ENCODE measurements at places on chromosomes 12 and 14.
A peak's percentile ranks its signal among the peaks of the same experiment; 100 is the strongest.

GRCh38 chr12:57242691-57243454 lies 8.1 kb downstream of the STAC3 start:
- peak; percentile 90 for DNase-seq

GRCh38 chr12:105462831-105463230 lies 132.3 kb downstream of the C12orf75 start:
- no peak for DNase-seq

DNA sequence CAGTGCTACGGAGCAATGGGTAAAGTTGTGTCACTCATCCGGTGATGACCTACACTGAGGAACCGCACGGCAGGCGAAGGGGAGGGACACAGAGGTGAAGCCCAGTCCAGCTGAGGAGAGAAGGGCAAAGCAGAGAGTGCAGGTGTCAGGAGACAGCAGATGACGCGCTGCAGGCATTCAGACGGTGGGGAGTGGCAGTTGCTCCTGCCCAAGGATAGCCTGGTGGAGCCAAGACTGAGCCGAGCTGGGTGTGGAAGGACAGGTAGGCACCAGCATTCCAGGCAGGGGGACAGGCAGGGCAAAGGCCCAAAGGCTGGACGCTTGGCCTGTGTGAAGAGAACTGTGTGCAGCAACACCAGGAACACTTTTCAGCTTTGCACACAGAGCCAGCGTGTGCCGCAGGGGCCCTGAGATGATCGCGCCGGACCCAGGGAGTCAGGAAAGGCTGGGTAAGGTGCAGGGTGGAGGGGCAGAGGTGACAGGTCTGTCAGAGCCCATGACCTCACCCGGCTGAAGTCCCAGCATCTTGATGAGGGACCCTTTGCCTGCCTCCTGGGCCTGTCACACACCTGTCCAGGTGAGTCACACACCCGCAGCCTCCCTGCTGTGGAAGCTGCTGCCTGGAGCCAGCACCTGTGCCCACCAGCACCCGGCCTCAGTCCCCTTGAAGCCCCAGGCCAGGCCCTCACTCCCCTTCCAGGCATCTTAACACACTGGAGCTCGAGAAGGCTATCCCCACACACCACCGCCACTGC lies 48.4 kb downstream of the TSPAN11 start:
- peak; percentile 82 for DNase-seq

- DNase-seq, result no peak
Measured at GRCh38 chr12:83122623-83122934, 435.9 kb downstream of the TMTC2 start.

GRCh38 chr14:90381011-90381786 lies 15.6 kb upstream of the CALM1 start:
- DNase-seq, result peak; percentile 53

GRCh38 chr12:33988913-33989312 lies 33.4 kb upstream of the ALG10 start:
- no peak for DNase-seq

- DNase-seq, result no peak
Measured at GRCh38 chr14:78498062-78498595, 328.0 kb downstream of the NRXN3 start.

DNA sequence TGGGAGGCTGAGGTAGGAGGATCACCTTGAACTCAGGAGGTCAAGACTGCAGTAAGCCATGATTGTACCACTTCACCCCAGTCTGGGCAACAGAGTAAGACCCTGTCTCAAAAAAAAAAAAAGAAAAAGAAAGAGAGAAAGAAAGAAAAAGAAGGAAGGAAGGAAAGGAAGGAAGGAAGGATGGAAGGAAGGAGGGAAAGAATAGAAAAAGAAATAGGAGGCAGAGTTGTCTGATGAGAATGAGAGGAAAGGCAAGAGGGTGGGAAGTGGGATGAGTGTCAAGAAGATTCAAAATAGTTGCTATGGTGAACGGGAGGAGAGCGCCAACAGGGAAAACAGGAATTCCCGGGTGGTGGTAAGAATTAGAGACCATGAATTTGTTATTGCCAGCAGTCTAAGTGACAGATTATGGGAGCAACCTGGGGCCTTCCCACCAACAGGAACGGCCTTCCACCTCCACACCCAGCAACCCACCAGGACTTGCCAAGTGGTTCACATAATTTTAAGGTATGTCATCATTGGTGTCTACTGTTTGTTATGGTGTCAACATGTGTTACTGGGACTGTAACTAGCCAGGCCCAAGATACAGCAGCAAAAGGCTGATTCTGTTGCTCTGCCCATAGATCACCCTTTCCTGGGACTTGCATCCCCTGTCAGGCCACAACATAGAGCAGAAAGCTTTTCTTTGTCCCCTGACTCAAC lies 36.1 kb upstream of the C12orf76 start:
- DNase-seq, result no peak

DNA sequence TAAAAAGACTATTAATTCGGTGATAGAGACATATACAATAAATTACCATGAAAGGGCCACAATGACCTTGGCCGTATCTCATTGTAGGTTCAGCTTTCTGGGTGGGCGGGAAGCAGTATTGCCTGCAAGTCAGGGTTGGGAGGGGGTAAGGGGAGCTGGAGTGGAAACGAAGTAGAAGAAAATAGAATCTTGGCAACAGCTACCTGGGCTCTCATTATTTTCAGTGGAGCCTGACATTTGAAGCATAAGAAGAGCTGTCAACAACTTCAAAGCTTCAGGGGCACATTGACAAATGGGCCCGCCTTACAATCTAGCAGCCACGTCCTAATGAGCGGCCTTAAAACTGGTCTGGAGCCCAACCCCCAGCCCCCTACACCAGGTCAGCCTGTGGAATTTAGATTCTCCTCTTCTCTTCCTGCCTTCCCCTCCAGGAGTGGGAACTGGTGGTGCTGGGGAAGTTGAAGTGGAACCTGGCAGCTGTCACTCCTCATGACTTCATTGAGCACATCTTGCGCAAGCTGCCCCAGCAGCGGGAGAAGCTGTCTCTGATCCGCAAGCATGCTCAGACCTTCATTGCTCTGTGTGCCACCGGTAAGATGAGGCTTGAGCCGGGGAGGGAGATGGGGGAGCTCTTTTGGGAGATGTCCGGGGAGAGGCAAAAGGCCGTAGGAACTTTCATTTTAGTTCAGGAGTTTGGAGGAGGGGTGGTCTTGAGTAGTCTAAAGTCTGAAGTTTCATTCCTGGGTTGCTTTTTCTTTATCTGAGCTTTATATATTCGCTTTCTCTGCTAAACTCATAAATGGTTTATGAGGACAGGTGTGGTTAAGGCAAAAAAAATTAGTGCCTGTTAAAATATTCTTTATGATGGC lies 5.0 kb downstream of the CCND2 start:
- DNase-seq, result no peak

- no peak for DNase-seq
Measured at GRCh38 chr12:89710873-89711750, 2.5 kb upstream of the ATP2B1 start.

DNA sequence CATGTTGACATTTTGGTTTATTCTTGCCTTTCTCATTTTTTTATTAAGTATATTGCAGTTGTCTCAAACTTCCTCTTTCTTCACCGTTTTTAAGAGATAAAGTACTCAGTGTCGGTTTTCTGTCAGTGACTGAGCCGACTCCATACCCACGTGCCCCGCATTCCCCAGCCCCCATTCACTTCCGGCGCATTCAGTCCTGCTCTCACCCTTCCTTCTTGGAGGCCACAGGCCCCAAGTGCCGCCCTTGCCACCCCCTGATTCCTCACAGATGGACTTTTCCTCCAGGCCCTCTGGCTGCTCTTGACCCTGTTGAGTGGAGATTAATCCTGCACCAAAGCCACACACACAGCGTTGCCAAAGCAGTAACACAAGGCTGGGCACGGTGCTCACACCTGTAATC lies 19.1 kb upstream of the DNAH10 start:
- no peak for DNase-seq

DNA sequence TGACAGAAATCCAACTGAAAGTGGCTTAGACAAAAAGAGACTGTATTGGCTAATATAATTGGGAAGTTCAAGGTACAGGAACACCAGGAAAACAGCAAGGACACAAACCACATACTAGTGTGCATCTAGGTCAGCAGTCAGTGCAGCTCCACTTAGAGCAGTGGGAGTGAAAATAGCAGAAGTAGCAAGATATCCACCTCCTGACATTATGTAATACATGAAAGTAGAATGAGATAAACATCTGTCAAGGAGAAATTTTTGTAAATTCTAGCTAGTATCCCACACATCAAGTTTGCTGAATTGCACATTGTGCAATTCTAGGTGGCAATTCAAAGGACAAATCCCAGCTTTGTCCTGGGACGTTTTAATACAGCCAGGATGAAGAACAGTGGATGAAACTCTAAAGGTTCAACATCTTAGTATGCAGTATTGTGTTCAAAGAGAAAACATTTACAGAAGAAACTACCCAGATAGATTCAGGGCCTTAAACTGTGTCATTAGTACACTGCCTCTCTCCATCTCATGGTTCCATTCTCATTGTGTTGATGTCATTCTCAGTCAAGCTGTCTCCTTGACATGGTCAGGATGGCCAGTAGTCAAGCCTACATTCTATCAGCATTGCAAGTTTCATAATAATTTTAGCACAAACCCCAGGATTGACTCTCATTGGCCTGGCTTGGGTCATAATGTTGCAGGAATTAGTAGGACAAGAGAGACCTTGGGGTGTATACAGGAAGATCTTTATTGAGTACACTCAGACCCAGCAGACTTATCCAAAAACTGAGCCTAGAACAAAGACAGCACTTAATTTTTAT lies 56.8 kb downstream of the SDR9C7 start:
- no peak for DNase-seq

DNA sequence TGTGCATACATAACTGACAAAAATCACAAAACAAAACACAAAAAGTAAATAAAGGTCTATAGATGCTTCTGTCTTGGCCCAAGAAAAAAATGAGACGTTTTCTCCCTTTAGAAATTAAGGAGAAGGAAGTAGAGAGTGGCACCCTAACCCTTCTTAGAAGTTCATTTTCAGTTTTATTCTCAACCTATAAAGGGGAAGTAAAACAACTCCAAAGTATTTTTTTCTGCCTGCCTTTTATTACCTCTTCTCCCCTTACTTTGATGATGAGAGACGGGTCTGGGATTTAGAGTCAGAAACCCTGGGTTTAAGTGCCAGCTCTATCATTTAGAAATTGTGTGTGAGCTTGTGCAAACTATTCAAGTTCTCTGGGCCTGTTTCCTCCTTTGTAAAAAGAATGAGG lies 2.8 kb downstream of the PRIM1 start:
- no peak for DNase-seq

DNA sequence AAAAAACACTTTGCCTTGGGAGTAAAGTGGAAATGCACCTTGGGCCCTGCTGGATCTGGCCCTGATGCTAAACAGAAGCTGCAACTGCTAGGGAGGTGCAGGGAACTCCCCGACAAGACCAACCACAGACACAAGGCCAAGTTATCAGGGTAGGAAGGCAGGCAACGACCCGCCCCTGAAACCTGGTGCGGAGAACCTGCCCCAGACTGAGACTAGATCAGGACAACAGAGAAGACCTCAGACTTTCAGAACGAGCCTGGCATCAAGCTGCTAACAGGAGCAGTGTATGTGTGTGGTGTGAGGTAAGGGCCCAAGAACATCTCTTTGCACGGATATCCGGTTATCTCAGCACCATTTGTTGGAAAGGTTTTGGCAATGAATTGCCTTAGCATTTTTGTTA lies 233.7 kb upstream of the RTL1 start:
- no peak for DNase-seq

DNA sequence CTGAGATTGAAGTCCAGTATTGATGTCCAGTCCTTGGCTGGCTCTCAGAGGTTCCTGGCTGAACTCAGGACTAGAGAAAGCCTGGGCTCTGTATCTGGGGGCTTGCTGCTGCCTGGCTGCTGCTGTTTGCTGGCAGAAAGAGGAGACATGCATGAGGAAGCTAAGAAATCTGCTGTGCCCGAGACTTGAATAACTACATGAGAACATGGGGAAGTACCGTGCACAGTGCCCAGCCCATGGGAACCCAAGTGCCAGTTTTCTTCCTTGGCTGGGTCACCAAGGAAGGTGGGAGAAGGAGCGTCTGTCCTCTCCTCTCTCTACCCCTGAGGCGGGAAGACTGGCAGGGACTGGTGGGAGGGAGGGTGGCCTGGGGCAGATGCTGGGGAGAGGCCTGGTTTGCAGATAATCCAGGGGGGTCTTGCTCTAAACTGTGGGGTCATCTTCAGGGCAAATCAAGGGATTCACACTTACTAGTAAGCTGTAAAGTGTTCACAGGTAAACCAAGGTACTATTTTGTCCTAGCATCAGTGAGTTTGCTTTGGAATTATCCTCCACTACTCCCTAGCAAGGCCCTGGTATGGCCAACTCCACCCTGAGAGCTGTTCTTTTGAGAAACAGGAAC lies 13.8 kb upstream of the ZFP36L1 start:
- DNase-seq, result no peak

GRCh38 chr14:25120261-25120660 lies 70.3 kb upstream of the STXBP6 start:
- DNase-seq, result no peak

GRCh38 chr12:104651811-104652210 lies 195.1 kb downstream of the CHST11 start:
- DNase-seq, result no peak

DNA sequence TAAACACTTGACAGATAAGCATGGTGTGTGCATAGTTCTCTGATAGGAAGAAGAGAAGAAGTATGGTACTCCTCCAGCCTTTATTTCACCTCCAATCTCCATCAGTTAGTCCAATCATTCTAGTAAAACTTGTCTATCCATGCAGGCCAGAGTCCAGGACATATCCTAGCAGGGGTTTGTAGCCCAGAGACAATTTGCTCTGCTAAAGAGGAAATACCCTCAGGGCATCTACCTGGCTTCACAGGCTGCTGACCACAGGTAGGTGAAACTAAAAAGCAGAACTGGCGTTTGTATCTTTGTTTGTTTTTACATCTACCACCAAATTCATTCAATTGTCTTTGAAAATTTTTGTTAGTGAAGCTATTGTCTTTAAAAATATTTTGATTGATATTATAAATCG lies 717.6 kb downstream of the FSCB start:
- DNase-seq, result peak; percentile 92

- DNase-seq, result peak; percentile 32
Measured at GRCh38 chr12:79424109-79424721, 266.5 kb downstream of the PAWR start.

DNA sequence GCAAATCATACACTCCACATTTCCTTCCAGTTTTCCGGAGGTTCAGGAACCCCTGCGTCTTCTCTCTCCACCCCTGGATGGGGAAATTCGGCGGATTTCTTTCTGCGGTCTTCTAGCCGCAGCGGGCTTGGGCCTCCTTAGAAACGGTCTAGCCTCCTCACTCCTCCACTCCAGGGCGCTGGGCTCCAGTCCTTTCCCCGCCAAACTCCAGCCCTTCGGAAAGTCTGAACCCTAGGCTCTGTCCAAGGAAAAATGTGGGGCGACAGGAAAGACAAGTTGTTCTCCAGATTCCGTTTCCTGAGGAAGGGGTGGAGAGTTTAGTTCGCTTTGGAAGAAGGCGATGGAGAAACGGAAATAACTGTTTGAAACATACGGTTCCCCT lies 1.4 kb upstream of the HOXC10 start:
- no peak for DNase-seq

GRCh38 chr14:56797569-56798446 lies 12.5 kb downstream of the OTX2 start:
- no peak for DNase-seq

DNA sequence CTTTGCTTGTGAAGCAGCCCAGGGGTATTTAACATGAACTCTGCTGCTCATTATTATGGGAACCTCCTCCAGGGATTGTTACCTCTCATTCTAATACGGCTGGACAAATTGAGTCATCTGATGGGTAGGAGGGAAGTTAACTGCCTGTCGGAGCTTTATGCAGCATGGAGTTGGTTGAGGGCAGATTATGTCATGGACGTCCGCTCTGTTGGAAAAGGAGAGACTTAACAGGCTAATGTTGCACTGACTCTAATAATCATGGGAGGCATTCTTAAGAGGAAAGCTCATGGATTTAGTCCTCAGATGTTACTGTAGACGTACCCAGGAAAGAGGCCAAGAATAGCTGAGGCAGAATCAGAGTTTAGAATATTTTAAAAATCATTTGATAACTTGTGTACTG lies 9.9 kb downstream of the POP5 start:
- no peak for DNase-seq

All from NCI-H146 (cell line).